Glutamatergic neuron (in vitro differentiated cells): ENCODE measurements at places on chromosomes 3 and 15.
A peak's percentile ranks its signal among the peaks of the same experiment; 100 is the strongest.

DNA sequence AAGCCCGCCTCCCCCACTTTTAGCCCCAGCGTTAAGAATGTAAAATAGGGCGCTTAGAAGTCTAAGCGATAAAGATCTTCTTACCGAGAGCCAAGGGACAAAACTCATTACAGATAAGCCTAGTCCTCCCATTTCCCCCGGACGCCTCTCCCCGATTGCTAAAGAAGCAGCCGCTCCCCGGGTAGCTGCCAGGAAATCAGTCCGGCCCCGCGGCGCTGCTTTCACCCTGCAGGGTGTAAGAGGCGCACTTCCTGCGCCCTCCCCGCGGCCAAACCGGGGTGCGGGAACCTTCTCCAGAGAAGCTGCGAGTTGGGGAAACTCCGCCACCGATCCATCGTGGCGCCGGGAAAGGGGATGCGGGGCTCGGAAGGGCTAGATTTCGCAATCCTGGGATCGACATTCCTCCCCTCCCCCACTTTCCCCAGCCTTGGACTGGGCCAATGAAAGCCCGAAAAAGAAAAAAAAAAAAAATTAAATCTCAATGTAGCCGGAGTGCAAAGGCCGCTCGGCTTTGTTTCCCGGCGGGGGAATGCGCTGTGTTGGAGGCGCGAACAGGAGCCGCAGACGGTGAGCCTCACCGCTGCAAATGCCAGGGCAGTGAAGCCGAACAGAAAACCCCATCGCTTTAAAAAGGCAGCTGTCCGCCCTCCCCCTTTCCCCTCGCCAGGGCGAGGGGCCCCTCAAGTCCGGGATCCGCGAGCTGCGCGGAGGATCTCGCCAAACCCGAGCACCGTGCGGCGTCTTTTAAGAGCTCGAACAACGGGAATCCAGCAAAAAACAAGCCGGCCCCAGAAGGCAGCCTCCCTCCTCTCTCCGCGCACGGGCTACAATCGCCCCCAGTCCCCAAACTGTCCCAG lies 626 bp upstream of the PTPRG start:
- DNase-seq: peak; percentile 71

DNA sequence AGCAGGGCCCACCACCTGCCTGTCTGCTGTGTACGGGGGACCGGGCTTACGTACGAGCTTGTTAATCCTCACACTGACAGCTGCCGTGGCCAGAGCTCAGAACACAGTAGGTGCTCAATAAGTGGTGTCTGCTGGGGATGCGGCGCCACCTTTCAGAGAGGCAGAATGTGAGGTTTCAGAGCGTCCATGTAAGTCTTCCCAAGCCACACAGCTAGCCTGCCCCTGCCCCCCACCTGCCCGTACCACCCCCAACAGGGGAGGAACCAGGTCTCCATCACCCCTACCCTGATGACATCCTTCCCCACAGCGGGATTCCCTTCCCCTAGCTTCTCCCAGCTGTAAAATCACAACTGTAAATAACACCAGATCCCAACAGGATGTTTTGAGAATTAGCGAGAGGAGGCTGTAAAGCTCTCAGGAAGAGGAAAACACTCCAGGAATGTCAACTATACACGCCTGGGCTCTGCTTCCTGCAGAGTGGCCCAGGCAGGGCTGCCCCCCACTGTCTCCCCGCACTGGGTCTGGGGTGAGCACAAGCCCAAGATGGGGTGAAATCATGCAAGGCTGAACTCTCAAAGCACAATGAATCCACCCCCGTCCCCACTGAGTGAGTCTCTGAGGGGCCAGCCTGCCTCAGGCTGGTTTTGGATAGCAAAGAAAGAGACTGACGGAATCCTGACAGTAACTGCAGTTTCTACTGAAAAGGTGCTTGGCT lies 250.1 kb upstream of the LYSMD4 start:
- DNase-seq: no peak

DNA sequence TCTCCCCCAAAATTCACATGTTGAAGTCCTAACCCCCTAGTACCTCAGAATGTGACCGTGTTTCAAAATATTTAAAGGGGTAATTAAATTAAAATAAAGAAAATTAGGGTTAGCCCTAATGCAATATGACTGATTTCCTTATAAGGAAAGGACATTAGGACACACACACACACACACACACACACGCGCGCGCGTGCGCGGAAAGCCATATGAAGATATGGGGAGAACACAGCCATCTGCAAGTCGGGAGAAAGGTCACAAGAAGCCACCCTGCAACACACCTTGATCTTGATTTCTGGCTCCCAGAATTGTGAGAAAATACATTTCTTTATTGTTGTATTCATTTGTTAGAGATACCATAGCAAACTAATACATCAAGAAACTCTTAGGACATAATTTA lies 54.6 kb upstream of the STXBP5L start:
- DNase-seq: peak; percentile 63

DNA sequence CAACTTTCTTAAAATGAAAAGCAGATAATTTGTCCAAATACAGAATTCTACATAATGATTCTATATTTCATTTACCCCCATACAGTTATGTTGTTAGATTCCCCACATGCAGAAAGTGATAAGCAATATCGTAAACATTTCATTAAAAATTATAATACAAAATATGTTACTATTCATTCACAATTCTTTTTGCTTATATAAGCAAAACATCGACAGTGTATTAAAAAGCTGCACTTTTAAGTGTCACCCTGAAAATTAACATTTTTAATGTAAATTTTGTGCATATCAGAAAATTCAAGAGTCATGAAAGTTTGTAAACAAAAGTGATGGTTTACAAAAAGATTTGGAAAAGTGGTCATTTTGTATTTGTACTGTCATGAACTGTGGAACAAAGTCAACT lies 19.2 kb downstream of the TMEM212 start:
- no peak for DNase-seq

DNA sequence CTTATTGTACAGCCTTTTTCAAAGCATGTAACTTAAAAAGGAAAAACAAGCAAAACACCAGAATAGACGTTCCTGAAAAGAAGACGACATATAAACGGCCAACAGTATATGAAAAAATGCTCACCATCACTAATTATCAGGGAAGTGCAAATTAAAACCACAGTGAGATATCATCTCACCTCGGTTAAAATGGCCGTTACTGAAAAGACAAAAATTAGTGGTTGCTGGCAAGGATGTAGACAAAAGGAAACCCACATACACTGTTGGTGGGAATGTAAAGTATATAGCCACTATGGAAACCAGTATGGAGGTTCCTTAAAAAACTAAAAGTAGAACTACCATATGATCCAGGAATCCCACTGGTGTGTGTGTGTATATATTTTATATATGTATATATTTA lies 64.5 kb upstream of the MLF1 start:
- no peak for DNase-seq

- no peak for DNase-seq
These were observed 281.7 kb downstream of the XXYLT1 start for GRCh38 chr3:194989241-194989640.

DNA sequence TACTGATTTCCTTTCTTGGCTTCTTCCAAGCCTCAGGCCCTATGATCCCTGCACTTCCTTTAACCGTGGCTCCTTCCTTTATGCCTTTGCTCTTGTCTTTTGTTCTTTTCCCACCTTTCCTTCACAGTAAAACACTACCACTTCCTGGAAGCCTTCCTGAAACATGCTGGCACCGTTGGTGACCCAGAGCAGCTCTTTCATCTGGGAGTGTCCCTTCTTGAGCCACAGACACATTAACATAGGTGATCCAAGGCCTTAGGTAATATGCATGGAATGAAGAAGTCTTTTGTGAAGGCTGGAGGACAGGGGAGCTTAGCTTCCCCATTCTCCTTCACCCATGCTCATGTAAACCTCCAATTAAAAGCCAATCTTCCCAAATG lies 39.4 kb downstream of the AMOTL2 start:
- no peak for DNase-seq

GRCh38 chr3:175311946-175312345 lies 452.8 kb downstream of the NAALADL2 start:
- DNase-seq: no peak
